ENCODE measurements at places on chromosomes 3 and 15. TPM values are rescaled to one million over a fixed set of nuclear protein-coding genes. Genes with fewer than 3 reads are reported as not detected.

Gene ARF4
- total RNA-seq = 205 TPM

Gene SLC24A5
- not detected for total RNA-seq

Gene TM4SF4
- total RNA-seq = 0.38 TPM

Gene SLC28A1
- under 0.01 TPM for total RNA-seq

Gene CPLX3
- total RNA-seq = not detected

Gene SLC7A14
- total RNA-seq = 1.2 TPM

Gene VEPH1
- 155 TPM for total RNA-seq

Gene ST3GAL6
- total RNA-seq = 10.4 TPM

Gene LDHAL6B
- not detected for total RNA-seq

Gene ATOSA
- 15.2 TPM for total RNA-seq

Gene FEZF2
- total RNA-seq = not detected

Gene IL17RB
- total RNA-seq = under 0.01 TPM

Gene MCTP2
- total RNA-seq = 0.58 TPM

Gene PDZRN3
- total RNA-seq = 32.7 TPM

Gene PIERCE2
- total RNA-seq = 2.1 TPM

Gene TNFAIP8L3
- total RNA-seq = 17.8 TPM

Gene GOLGA6B
- not detected for total RNA-seq

Gene MON1A
- total RNA-seq = 19.2 TPM

Gene CFAP100
- not detected for total RNA-seq

Gene FBXW12
- 0.28 TPM for total RNA-seq

Gene SYNPR
- not detected for total RNA-seq

Gene ATR
- 20.9 TPM for total RNA-seq

Gene CSPG4
- total RNA-seq = 70.7 TPM

Gene PSTPIP1
- total RNA-seq = 0.56 TPM

Gene LAMB2
- 360 TPM for total RNA-seq

Gene GPR160
- 2.0 TPM for total RNA-seq

Gene GPR149
- not detected for total RNA-seq

Gene ZNF385D
- 0.96 TPM for total RNA-seq

Gene CHRNA5
- 0.56 TPM for total RNA-seq

Gene FES
- total RNA-seq = 15.7 TPM
